Gastroesophageal sphincter (tissue), 4 donors: ENCODE measurements at places on chromosomes 11 and 22. TPM values are rescaled to one million over a fixed set of nuclear protein-coding genes. Genes with fewer than 3 reads are reported as not detected.

GRCh38 chr22:40320687-40321086 is 25.6 kb upstream of the ADSL start:
- H3K27me3 ChIP-seq, result no peaks in the 10 kb centered on the region
- no peak overlapping the region for H3K4me3 ChIP-seq
- peaks cover 96% of the 10 kb centered on the region for H3K36me3 ChIP-seq
- no peak for ATAC-seq
- H3K27ac ChIP-seq, result no peak overlapping the region

CD3E gene
- total RNA-seq, result 2.8 TPM

DNA sequence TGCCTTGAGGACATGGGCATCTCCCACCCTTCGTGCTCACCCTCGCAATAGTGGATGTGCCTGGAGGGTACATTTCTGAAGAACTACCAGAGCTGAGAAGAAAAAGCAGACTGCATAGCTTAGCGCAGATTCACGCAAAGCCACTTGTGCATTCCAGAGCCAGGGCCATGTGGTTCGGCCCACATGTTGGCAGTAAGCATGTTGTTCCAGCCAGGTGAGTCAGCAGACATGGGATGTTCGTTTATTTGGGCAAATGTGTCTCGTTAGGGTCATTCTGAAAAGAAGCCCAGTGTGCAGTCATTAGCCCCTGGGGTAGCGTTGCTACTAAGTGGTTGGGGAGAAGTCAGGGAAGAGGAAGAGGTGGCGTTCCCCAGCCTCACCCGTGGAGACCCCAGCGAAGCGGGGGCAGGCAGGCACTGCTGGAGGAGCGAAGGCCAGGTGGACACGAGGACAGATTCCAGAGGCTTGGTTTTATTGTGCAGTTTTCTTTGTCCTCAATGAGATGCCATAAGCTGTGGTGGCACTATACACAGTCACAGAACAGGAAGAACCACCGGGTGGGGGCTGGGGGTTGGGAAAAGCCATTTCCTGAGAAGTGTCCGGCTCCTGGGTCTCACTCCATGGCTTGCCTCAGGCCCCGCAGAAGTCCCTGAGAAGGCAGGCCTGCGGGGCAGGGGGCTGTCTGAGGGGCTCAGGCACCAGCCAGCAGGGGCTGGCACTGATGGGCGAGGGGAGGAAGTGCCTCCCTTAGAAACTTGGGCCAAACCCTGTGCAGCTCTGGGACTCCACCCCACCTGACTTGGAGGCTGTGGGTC is 5.0 kb downstream of the THY1 start:
- ATAC-seq, result no peak
- no peak overlapping the region for H3K27ac ChIP-seq
- H3K4me1 ChIP-seq, result no peaks in the 10 kb centered on the region
- H3K36me3 ChIP-seq, result no peaks in the 10 kb centered on the region
- H3K4me3 ChIP-seq, result no peak overlapping the region

- no peak overlapping the region for H3K4me3 ChIP-seq
- H3K27ac ChIP-seq, result no peak overlapping the region
- no peaks in the 10 kb centered on the region for H3K27me3 ChIP-seq
- H3K4me1 ChIP-seq, result peaks cover 7% of the 10 kb centered on the region
- ATAC-seq, result peak; percentile 44
Measured at GRCh38 chr11:11979488-11980117, 28.8 kb downstream of the DKK3 start.

- peaks cover 18% of the 10 kb centered on the region for H3K4me1 ChIP-seq
- no peak for ATAC-seq
- peaks cover 12% of the 10 kb centered on the region for H3K27me3 ChIP-seq
- H3K4me3 ChIP-seq, result no peak overlapping the region
- no peaks in the 10 kb centered on the region for H3K36me3 ChIP-seq
Measured at GRCh38 chr22:17090550-17090949, 5.8 kb downstream of the IL17RA start.

- no peaks in the 10 kb centered on the region for H3K36me3 ChIP-seq
- no peak for ATAC-seq
- no peak overlapping the region for H3K4me3 ChIP-seq
- H3K4me1 ChIP-seq, result no peaks in the 10 kb centered on the region
- H3K27me3 ChIP-seq, result no peaks in the 10 kb centered on the region
Measured at GRCh38 chr11:24134879-24135589, 361.8 kb upstream of the LUZP2 start.

DNA sequence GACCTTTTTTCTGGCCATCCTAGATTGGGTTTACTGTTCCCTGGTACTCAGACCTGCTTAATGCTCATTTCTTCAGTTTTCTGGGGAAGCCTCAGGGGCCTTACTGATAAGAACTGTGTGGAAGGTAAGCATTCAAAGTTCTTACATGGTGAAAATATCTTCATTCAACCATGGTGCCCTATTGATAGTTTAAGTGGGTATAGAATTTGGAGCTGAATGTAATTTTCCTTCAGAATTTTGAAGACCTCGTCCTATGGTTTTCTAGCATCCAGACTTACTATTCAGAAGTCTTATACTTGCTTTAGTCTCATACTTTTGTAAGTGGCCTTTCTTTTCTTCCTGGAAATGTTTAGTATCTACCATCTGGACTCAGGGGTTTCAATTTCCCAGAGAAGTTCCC is 75.7 kb downstream of the CDKN1C start:
- H3K27ac ChIP-seq, result no peak overlapping the region
- no peaks in the 10 kb centered on the region for H3K36me3 ChIP-seq
- H3K4me3 ChIP-seq, result no peak overlapping the region
- H3K4me1 ChIP-seq, result peaks cover 5% of the 10 kb centered on the region
- H3K27me3 ChIP-seq, result no peaks in the 10 kb centered on the region

FADS2 gene
- 38.5 TPM for total RNA-seq

SCUBE1 gene
- 49.0 TPM for total RNA-seq

DNA sequence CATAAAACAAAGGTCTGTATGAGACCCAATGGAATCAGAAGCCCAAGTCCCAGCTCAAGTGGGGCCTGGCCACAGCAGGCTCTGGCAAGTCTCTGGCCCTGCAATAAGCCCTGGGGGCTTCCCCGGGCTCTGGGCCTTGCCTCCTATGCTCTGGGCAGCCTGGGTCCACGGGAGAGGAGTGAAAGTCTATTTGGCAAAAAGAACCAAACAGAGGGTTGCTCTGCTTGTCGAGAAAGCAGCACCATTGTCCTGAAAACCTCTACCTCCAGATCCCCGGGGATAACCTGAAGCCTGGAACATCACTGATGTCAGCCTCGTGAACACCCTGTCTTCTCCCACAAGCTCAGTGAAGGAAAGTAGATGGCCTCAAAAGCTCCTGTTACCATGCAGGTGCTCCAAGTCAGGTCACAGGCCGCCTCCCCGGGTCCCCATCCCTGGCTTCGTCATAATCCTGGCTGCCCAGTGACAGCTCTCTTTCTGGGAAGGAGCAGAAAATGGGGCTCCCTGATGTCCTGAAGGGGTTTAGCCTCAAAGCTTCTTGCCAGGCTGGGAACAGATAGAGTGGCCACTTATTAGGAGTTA is 46.1 kb upstream of the ETS1 start:
- H3K4me1 ChIP-seq, result no peaks in the 10 kb centered on the region
- H3K4me3 ChIP-seq, result no peak overlapping the region
- no peak for ATAC-seq
- H3K27ac ChIP-seq, result no peak overlapping the region

SCGB1A1 gene
- not detected for total RNA-seq

DNA sequence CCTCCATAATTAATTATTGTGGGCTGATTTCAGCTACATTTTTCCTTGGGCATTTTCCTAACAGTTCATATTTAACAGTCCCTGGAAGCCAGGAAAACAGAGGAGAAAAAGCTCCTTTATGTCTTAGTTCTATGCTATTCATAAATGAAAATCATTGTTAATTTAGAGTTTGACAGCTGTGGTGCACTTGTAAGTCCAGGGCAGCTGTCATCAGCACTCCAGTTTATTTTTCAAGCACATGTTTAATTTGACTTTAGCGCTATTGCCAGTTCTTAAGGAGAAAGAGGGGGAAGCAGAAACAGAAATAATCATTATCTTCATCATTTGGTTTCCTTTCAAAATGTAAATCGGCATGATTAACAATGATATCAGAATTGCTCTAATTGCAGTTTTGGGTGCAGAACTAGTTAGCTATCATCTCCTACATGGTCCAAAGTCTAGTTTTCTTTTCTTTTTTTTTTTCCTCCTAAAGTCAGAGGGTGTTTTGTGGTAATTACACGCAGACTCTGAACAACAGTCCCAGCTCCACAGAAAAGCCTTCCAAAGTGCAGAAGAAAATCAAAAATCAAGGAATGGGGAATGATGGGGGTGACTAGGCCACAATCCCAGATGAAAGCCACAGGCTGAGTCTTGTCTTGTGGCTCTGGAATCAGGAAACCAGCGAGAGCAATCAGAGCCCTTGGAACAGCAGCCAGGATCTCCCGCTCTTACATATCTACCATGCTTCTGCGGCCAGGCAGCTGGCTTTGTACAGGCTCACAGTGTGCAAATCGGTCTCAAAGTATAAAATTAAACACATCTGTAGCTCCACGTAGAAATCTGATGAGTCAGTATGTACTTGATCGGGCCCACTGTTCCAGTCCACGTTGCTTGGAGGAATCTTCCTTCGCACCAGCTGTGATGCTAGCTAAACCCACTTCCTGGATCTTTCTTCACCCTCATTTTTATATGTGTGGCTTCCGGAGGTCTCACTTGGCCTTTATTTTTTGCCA is 91.9 kb downstream of the SPON1 start:
- H3K36me3 ChIP-seq, result no peaks in the 10 kb centered on the region
- peak; percentile 53 for ATAC-seq
- no peaks in the 10 kb centered on the region for H3K4me1 ChIP-seq
- H3K27ac ChIP-seq, result no peak overlapping the region

- no peak for ATAC-seq
- H3K27me3 ChIP-seq, result no peaks in the 10 kb centered on the region
- H3K36me3 ChIP-seq, result no peaks in the 10 kb centered on the region
Measured at GRCh38 chr22:20579273-20580120, 72.1 kb downstream of the MED15 start.

- H3K27me3 ChIP-seq, result no peaks in the 10 kb centered on the region
- no peak overlapping the region for H3K27ac ChIP-seq
- ATAC-seq, result no peak
- H3K4me1 ChIP-seq, result no peaks in the 10 kb centered on the region
- no peak overlapping the region for H3K4me3 ChIP-seq
Measured at GRCh38 chr11:12623869-12624268, 50.4 kb upstream of the TEAD1 start.

DNA sequence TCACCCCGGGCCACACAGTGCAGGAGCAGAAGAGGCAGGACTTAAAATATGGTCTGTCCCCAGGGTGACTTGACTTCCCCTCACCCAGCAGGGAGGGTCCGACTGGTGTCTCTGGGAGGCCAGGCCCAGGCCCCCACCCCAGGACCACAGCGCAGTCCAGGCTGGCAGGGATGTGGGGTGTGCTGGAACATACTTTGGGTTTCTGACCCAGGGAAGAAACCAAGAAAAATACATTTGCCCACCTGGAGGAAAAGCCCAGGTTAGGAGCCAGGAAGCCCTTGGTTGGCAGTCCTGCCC is 5.2 kb downstream of the C1QTNF6 start:
- H3K4me3 ChIP-seq, result no peak overlapping the region
- no peak for ATAC-seq
- H3K27ac ChIP-seq, result no peak overlapping the region
- no peaks in the 10 kb centered on the region for H3K36me3 ChIP-seq

GRCh38 chr22:43320943-43321900 is 21.9 kb downstream of the SCUBE1 start:
- H3K27me3 ChIP-seq, result no peaks in the 10 kb centered on the region
- H3K4me1 ChIP-seq, result no peaks in the 10 kb centered on the region
- H3K4me3 ChIP-seq, result no peak overlapping the region
- ATAC-seq, result no peak

DNA sequence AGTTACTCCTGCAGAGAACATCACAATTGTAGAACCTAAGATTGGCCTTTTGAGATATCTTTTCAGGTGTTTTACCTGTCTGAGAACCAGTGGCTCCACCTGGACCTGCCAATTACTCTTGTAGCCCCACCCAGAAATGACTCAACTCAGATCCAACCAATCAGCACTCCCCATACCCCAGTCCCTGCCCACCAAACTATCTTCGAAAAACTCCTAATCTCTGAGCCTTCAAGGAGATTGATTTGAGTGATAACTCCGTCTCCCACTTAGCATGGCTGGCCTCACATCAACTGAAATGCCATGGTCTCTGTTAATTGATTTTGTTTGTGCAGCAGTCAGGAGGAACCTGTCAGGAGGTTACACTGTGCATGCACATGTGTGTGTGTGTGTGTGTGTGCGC is 103.6 kb downstream of the MTNR1B start:
- ATAC-seq, result no peak
- H3K36me3 ChIP-seq, result no peaks in the 10 kb centered on the region
- no peak overlapping the region for H3K27ac ChIP-seq
- H3K4me3 ChIP-seq, result no peak overlapping the region
- H3K4me1 ChIP-seq, result no peaks in the 10 kb centered on the region

- H3K4me3 ChIP-seq, result no peak overlapping the region
- H3K36me3 ChIP-seq, result no peaks in the 10 kb centered on the region
- H3K4me1 ChIP-seq, result peaks cover 33% of the 10 kb centered on the region
- ATAC-seq, result no peak
Measured at GRCh38 chr11:63877658-63878241, 38.8 kb downstream of the MARK2 start.

GRCh38 chr11:83819931-83820549 is 533.9 kb upstream of the CCDC90B start:
- no peak overlapping the region for H3K27ac ChIP-seq
- no peak for ATAC-seq
- no peaks in the 10 kb centered on the region for H3K4me1 ChIP-seq

GRCh38 chr11:116540645-116541304 is 232.0 kb downstream of the BUD13 start:
- H3K4me1 ChIP-seq, result no peaks in the 10 kb centered on the region
- H3K36me3 ChIP-seq, result no peaks in the 10 kb centered on the region
- no peak overlapping the region for H3K4me3 ChIP-seq
- peaks cover 54% of the 10 kb centered on the region for H3K27me3 ChIP-seq

DNA sequence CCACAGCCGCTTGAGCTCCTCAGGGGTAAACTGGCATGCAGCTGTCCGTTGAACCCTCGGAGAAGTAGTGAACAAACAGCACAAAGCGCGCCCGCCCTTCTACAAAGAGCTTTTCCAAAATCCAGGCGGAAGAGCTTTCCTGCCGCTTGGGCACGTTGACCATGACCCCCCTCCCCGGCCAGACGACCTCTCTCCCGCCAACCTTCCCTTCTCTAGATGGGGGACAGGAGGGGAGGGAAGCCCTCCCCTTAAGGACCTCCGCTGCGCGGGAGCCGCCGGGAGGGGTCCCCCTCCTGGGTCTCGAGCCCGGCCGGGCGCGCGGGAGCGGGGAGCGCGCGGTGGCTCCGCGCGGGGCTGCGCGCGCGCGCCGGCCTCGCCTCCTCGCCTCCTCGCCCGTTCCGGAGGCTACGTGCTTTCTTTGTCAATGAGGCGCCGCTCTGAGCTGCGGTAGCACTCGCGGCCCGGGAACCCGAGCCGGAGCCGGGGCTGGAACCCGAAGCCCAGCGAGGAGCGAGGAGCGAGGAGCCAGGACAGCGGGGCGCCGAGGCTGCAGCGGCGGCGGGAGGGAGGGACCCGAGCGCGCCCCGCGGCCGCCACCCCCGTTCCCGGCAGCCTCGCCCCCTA is 118.6 kb downstream of the HIPK3 start:
- H3K27me3 ChIP-seq, result peaks cover 64% of the 10 kb centered on the region
- ATAC-seq, result no peak
- H3K36me3 ChIP-seq, result no peaks in the 10 kb centered on the region
- H3K4me3 ChIP-seq, result peak within 1 kb of the TSS; percentile 58
- H3K4me1 ChIP-seq, result no peaks in the 10 kb centered on the region

PKP3 gene
- total RNA-seq, result 14.3 TPM
